ENCODE measurements at places on chromosomes 3 and 15.
A peak's percentile ranks its signal among the peaks of the same experiment; 100 is the strongest.

DNA sequence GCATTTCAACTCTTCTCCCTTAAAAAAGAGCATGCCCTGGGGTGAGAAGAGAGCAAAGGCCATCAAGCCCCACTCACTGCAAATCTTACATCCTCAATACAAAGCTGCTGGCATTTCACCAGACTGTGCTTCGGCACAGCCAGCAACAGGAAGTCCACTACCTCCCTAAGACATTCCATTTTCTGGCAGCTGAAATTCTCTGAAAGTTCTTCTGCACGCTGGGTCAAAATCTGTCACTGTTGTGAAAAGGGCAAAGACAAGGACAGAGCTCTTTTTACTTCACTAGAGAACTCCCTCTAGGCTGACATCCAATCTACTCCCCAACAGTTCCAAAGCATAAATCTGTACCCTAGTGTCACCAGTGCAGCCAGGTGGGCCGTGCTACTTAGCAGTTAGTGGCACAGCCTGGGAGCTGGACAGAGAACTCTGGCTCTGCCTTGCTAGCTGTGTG, 6.3 kb downstream of the MTMR10 start:
- DNase-seq = no peak

DNA sequence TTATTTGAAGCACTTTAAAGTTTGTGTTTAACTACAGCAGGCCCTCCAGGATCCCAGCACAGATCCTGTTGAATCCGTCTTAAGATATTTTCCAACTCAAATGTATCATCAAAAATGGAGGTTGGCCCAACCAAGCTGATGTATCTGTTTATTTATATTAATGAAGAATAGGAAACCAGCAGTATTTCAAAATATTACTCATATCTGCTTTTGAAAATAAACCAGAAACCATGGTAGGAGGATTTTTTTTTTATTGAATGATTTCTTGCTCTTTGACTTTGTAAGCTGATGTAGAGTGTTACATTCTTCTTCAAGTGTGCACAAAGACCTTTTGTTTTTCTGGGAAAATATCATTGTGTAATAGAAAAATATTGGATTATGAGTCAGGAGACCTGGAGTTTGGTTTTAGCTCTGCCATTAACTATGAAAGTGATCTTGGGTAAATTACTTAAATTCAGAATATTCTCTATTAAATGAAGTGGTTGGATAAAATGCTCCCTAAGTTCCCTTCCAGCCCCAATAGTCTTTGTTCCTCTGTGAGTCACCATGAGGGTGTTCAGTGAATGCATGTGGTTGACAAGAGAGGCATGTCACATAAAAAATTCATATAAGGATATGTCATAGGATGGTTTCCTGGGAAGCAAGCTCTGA, 221.3 kb upstream of the GAP43 start:
- DNase-seq = no peak

DNA sequence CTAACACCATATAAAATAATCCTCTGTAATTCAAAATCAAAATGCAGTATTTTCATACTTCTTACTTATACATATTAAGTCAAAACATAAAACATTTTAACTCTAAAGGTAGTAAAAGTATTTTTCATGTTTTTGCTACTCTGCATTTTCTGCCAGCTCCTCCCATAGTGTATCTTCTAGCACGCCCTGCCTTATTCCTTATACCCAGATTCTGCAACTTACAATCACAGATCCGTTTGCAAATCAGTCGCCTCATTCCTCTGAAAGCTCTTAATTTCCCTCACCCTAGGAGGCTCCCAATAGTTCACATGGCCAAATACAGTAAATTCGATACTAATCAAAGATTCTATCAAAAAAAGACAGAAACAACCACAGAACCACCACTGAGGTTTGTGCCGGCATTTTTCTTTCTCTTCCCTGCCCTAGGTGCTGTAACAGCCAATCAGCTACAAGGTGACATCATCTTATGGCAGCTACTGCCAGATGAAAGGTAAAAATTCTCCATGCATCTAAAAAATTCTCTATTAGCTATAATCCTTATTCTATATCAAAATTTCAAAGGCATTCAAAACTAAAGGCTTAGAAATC, 72.9 kb downstream of the CLASP2 start:
- no peak for DNase-seq

DNA sequence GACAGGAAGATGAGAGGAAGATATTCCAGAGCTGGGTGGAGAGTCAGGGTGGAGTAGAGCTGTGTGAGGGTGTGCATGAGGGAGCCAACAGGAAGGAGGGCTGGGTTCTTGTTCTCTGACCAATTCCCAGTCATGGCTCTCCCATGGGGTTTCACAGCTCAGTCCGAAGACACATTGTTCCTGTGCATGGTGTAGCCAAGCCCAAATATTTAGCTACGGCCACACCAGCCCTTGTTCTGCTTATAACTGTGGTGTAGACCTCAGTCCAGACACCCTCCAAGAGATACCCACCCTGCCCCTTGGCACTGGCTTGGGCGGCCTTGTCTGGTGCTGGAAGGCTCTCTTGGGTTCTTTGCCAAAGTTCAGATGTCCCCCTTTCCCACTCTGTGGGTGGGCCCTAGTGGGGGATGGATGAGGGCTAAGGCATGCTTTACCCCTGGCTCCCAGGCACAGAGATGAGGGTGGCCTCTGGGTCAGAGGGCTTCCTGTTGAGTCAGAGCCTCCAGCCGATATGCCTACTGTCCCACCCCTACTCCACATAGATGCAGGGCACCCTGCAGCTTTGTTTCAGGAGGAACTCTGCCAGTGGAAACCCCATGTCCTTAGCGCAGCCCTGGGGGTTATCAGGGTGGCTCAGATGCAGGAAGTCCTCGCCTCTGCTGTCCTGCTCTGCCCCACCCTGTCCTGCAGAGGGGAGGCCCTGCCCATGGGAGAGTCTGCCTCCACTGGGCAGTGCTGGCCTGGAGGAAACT, 271.2 kb upstream of the CTDSPL start:
- DNase-seq = peak; percentile 89

GRCh38 chr3:119625451-119626153, 27.9 kb downstream of the PLA1A start:
- DNase-seq = no peak

DNA sequence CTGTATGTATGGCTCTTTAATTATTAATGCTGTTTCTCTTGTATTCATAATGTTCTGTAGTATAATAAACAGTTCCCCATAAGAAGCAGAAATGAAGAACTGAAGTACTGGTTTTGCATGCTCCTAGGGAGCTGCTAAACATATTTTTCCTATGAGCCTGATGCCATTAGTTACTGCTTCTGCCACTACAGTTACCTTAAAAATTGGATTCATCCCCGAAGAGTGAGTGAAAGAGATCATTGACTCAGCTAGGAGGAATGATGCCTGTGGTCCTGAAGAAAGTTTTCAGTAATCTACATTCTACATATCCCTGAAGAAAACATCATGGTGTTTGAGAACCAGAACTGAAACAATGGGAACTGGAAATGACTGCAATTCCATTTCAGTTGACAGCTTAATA, 37.1 kb upstream of the ST3GAL6 start:
- DNase-seq = no peak

GRCh38 chr3:116199063-116199462, 246.2 kb downstream of the LSAMP start:
- DNase-seq = no peak

GRCh38 chr15:74135041-74135565, 4.7 kb downstream of the ISLR2 start:
- DNase-seq = no peak

- no peak for DNase-seq
Observed at GRCh38 chr3:152230370-152230769, 38.4 kb upstream of the MBNL1 start.

DNA sequence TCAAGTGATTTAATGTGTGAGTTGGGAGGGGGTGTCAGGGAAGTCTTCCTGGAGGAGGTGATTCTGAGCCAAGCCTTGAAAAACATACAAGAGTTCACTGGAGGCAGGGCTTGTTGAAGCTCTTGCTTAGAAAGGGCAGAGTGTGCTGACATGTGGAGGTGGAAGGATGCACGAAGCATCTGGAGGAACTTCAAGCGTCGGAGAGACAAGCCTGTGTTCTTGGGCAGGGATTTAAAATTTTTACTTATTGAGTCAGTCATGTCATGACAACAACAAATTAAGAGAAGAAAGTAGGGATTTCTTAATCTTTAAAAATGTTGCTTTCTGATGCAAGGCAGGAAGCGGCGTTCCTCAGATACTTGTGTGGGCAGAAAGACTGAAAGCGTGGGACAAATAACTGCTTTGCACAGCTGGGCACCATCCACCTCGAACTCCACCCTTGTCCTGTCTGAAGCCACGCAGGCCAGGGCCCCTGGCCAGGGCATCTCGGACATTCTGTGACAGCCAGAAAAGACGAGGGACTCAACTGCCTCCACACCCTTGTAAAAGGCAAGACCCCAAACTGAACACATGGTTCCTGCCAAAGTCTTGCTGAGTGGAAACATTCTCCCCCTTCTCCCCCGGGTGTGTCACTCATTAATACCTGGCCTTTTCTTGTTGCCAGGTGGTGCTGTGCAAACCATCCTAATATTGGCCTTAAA, 6.9 kb upstream of the IL16 start:
- no peak for DNase-seq

GRCh38 chr3:189312866-189313265, 141.1 kb downstream of the TPRG1 start:
- no peak for DNase-seq

DNA sequence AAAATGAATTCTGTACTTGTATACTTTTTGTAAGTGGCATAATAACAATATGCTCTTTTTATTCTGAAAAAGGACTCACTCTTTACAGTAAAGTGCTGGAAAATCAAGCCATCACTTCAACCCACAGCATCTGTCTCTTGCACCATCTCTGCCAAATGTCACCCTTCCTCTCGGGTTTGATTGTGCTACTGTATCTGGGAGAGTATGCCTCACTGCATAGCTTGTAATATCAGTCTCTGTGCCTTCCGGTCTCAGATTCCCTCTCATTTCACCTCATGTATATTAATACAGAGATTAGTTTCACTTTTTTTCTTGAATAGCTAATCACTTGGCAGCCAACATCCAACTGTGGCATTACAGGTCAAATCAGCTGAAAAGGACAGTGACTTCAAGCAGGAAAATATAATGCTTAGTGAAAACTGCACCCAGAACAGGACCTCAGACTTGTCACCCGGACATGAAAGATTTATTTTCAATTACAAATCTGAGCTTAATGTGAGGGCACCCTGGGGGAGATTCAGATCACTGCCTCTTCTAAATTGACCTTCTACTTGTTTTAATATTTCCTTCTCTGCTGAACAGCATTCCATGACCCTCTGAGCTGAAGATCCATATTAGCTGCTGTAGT, 605.8 kb upstream of the NAALADL2 start:
- no peak for DNase-seq

DNA sequence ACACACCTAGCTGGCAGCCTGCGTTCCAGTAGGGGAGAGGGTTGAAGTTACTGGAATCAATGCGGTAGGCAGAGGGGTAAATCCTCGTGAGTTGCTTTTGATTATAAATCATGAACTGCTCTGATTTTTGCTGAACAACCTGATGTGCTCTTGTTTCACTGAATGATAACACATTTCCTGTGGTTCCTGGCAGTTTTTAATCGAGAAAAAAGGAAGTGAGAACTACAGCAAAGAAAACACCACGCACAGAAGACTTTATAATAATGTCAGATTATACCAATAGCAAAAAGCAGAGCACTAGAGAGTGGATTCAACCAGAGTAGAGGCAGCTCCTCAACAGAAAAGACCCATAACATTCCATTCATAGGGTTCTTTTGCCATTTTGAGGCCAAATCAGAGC, 200.8 kb upstream of the STRIT1 start:
- DNase-seq = no peak

GRCh38 chr3:36380221-36381031, at the start of gene STAC:
Gene STAC, plus strand, starts transcription at chr3:36380504. Its CDS starts 140 bp downstream, at chr3:36380644.
- DNase-seq = peak; percentile 33

DNA sequence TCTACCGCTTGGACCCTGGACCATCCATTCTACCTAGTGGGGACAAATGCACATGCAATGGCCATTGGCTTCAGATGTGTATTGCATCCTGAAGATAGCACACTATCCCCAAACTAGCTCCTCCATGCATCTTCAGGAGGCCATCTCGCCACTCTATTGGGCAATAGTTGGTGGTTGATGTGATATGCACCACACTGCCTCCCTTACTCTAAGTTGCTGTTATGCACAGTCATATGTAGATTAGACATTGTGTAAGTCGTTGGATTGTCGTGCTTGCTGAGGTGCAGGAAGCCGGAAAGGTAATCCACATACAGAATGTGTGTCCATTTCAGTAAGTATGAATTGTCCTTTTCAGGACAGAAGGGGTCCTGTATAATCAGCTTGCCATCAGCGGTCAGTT, 26.7 kb upstream of the PLA2G4D start:
- peak; percentile 27 for DNase-seq

GRCh38 chr15:31306426-31307269, 20.0 kb upstream of the KLF13 start:
- no peak for DNase-seq

DNA sequence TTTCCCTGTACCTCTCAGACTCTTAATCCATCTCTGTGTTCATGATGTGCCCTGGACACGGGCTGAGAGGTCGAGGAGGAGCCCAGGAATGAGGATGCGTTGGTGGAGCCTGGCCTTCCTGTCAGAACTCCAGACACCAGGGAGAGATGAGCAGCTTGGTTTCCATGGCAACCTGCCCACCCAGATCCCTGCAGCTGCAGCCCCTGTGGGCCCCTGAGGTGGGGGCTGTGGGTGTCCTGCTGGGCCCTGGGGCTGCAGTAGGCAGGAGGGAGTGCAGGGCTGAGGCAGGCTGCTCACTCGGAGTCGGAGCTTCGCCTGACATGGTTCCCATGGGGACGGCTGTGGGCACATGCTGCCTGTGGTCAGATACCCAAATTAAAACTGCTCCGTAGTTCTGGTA, 7.7 kb upstream of the SCN10A start:
- no peak for DNase-seq

DNA sequence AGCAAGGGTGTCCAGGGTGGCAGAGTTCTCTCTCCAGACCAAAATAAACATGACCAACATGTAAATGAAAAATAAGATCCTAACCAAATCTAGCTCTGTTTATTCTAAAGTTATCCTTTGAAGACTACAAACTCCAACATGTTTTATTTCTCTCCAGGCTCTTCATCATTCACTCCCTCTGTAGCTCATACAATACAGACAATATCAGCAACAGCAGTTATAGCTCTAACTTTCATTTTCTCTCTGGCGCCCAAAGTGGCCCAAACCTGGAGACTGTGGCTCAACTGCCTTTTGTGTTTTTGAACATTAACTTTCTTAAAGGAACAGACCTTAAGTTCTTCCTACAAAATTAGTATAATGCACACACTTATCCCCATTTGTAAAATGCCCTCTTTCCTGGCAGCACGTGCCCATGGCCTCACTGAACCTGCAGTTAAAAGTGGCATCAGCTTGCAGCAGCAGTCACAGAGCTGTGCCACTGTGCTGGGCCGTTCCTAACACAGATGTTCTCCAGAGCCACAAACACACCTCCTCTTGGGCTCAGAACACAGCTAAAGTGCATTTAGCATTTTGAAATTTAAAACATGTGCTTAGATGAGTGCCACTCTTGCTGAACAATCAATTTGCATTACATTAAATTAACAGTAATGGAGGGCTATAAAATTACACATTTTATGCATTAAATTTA, 91.9 kb downstream of the RORA start:
- no peak for DNase-seq

GRCh38 chr3:177131927-177132636, 65.2 kb downstream of the TBL1XR1 start:
- no peak for DNase-seq
